ENCODE measurements at places on chromosomes 3 and 15. TPM values are rescaled to one million over a fixed set of nuclear protein-coding genes. Genes with fewer than 3 reads are reported as not detected.

GRCh38 chr15:60781211-60781713, 302.3 kb upstream of the ICE2 start:
- DNase-seq, result no peak

DNA sequence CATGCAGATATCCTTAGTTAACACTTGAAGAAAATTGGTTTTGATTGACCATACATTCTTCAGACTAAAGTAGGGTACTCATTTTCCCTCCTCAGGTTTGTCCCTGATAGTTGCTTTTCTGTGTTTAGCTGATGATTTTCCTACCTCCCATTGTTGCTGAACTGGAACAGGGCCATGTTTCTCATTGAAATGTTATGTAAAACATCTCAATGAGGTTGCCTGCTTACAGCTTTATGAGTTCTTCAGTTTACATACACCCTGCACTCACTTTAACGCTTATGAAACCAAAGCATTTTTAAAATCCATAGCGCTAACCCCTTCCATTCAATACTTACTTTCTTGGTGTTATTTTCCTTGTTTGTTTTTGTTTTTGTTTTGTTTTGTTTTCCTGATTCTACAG, 61.9 kb downstream of the HMG20A start:
- no peak for DNase-seq

DNA sequence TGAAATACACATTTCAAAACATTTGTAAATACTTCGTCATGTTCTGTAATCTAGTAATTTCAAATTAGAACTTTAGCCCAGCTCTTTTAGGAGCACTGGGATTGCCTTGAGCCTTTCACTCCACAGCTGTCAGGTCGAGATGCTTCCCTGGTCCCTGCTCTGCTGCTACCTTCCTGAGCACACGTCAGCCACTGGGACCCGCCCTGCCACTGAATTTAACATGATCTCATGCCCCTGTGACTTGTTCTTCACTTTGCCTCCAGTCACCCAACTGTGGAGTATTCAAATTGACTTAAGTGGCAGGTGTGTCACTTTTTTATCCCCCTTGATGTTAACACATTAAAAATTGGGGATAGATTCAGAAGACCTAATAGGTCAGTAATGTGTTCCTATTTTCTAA, 3.3 kb downstream of the ARRDC4 start:
- DNase-seq, result no peak

GRCh38 chr3:196341137-196341536, 2.9 kb upstream of the TM4SF19 start:
- no peak for DNase-seq

DNA sequence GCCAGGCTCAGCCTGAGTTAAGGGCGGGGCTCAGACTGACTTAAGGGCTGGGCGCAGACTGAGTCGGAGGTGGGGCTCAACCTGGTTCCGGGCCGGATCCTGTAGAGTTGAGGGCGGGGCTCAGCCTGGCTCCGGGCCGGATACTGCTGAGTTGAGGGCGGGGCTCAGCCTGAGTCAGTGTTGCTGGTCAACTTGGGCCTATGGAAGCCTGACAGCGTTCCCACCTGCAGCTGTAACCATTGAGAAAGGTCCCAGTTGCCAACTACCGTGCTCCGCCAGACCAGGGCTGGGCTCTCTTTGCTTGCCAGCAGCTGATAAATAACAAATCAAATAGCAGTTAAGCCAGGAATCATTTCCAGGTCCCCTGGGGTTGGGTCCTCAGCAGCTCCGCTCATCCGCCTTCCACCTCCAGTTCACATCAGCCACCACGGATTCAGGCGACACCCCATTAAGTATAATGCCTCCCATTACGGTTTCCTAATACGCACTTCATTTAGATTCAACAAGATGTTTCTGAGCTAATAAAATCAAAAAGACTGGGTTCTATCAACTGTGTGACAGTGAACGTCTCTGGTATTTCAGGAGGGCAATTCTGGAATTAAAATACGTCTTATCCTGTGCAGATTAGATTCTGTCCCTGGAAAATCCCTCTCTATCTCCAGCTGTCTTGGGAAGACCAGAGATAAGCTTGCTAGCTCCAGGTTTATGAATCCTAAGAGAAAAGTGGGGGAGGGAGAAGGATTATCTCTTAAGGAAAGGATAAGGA, 7.3 kb downstream of the GRIP2 start:
- no peak for DNase-seq

DNA sequence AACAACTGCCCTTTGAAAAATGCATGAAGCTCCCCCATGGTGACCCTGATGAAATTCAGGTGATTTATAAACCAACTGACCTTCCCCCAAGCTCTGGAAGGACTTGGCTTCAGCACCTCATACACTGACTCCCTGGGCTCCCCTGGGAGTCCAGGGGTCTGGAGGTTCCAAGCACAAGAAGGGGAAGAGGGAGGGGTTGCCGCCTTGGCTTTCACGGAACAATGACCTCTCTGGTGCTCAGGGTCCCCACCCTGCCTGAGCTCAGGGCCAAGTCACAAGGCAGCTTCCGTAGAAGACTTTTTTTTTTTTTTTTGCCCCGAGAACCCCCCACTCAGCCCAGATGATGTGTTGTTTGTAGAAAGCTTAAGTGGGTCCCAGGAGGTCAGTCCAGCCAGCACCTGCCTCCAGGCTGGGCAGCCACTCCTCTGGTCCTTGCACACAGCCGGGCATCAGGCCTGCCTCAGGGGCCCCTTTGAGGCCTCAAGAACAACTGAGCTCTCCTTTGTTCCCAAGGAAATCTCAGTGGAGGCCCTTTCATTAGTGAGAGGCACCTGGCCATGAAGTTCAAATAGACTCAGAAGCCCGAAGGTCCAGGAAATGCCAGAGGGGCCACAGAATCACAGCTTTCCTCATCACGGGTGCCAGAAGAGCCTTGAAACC, 14.0 kb upstream of the ALAS1 start:
- no peak for DNase-seq

DNA sequence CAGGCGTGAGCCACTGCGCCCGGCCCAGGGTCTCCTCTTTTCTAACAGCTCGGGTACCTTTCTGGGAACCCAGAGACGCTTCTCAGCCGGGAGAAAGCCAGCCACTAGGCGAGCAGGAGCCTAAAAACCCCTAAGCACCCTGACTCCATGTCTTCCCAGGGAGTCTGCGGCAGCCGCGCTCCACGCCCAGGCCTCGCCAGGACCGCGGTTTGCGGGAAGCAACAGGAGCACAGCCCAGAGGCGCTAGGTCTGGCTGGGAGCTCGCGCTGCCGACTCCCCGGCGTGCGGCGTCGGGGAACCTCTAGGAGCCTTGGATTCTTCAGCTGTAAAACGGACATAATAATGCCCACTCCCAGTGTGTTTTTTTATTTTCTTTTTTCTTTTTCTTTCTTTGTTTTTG, 1.0 kb upstream of the LAMP3 start:
- no peak for DNase-seq

- DNase-seq, result no peak
Measured at GRCh38 chr15:26660241-26660640, 112.6 kb downstream of the GABRB3 start.

DNA sequence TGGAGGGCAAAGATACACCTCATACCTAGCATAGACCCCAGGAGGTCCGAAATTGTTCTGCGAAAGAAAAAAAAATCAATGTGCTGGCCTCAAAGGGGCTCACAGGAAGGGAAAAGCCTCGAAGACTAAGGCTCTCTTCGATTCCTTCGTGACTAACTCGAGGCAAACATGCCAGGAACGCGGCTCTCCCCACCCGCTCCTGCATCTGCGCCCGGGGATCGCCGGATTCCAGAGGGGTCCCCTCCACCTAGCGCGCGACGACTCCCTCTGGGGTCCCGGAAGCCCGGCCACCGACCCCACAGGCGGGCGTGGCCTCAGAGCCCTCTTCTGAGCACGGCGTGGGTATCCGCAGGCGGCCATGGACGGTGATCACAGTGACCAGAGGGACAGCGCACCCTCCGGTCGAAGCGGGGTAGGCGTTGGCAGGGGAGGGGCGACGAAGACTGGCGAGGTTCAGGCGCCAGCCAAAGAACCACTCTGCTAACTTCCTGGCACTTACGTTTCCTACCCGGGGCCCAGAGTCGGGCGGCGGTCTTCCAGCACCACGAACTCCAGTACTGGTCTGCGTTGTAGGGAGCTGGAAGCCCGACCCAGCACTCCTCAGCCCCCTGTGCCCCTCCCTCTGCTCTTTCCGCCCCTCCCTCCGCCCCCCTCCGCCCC, 515 bp upstream of the EIF3J start:
- DNase-seq, result peak; percentile 84

- peak; percentile 58 for DNase-seq
Measured at GRCh38 chr3:135918600-135918999, 46.9 kb upstream of the PPP2R3A start.

- DNase-seq, result no peak
Measured at GRCh38 chr15:60508442-60508841, 29.5 kb upstream of the ICE2 start.

GRCh38 chr3:126896067-126896441, 86.9 kb upstream of the PLXNA1 start:
- no peak for DNase-seq

- no peak for DNase-seq
Measured at GRCh38 chr15:92023965-92024364, 170.5 kb downstream of the SLCO3A1 start.

GRCh38 chr15:32642667-32643435, 1.3 kb downstream of the SCG5 start:
- no peak for DNase-seq

- DNase-seq, result no peak
Measured at GRCh38 chr15:74027688-74028087, 33.2 kb downstream of the PML start.

- DNase-seq, result no peak
Measured at GRCh38 chr3:8869613-8870012, 93.7 kb downstream of the RAD18 start.

GRCh38 chr3:148866261-148866660, 1.2 kb downstream of the CPA3 start:
- no peak for DNase-seq

DNA sequence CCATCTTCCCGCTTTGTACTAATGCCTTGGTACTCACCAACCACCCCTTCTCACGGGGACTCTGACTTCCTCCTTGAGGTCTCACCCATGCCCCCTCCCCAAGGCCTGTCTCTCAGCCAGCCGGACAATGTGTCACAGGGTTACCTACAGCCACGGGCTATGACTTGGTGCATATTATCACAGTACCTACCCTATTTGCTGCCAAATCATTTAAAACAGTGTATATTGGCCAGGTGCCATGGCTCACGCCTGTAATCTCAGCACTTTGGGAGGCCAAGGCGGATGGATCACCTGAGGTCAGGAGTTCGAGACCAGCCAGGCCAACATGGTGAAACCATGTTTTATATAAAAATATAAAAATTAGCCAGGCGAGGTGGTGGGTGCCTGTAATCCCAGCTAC, 93.4 kb upstream of the TBL1XR1 start:
- no peak for DNase-seq

DNA sequence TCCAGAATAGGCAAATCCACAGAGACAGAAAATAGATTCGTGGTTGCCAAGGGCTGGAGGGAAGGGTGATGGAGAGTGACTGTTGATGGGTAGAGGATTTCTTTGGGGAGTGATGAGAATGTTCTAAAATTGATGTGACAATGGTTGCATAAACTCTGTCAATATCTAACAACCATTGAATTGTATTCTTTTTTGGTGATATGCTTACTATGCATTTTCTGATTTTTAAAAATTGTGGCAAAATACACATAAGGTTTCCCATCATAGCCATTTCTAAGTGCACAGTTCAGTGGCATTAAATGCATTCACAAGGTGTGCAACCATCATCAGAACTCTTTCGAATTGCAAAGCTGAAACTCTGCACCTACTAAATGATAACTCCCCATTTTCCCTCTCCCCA, 44.2 kb upstream of the C3orf70 start:
- no peak for DNase-seq

DNA sequence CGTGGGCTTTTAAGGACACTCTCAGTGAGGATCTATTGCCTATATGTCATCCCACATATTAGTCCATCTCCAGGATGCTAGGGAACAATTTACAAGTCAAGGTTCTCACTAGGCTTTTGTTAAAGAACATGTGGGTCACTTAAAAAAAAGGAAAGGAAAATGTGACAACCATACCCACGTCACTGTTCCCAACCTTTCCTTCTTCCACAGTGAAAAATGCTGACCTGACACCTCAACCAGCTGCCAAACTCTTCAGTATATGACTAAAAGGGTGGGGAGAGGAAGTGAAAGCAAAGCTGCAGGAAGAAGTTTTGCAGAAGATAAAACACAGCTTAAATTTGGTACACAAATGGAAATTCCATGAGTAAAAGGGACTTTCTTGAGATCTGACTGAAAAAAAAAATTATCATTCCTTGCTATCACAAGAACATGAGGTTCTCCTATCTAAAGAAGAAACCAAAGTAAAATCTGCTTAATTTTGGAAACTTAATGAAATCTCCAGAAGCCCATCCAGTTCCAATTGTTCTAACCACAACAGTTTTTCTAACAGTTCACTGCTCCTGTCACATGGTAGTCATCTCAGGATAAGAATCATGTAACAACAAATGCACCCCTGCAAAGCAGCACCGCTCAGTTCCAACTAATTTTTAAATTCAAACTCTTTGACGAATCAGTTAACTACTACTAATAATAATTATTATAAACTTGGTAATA, 117.0 kb upstream of the TSPAN3 start:
- peak; percentile 29 for DNase-seq

- DNase-seq, result no peak
Measured at GRCh38 chr3:136955813-136956212, 2.0 kb upstream of the IL20RB start.

- no peak for DNase-seq
Measured at GRCh38 chr3:64956711-64957325, 269.0 kb upstream of the ADAMTS9 start.

BSN gene
- total RNA-seq, result 0.11 TPM

LINGO1 gene
- 0.90 TPM for total RNA-seq

THPO gene
- not detected for total RNA-seq

MCTP2 gene
- 18.3 TPM for total RNA-seq

GNAT1 gene
- not detected for total RNA-seq

PRTG gene
- 16.4 TPM for total RNA-seq

MRPL47 gene
- total RNA-seq, result 65.0 TPM

RASL12 gene
- not detected for total RNA-seq

EFCAB12 gene
- total RNA-seq, result not detected

CTNNB1 gene
- 2,887 TPM for total RNA-seq

TPRG1 gene
- 0.45 TPM for total RNA-seq

WHAMM gene
- 3.0 TPM for total RNA-seq

LHFPL4 gene
- 0.61 TPM for total RNA-seq

GPR149 gene
- total RNA-seq, result not detected
